Activated CD4-positive, alpha-beta T cell treated with anti-CD3 and anti-CD28 coated beads, Interleukin-2, Interleukin-4, amounts not matched to agents 100 ng/mL and 50 ng/mL, durations not matched to agents 16 hours and 8 hours (primary cell): ENCODE measurements at places on chromosomes 2 and 18.

DNA sequence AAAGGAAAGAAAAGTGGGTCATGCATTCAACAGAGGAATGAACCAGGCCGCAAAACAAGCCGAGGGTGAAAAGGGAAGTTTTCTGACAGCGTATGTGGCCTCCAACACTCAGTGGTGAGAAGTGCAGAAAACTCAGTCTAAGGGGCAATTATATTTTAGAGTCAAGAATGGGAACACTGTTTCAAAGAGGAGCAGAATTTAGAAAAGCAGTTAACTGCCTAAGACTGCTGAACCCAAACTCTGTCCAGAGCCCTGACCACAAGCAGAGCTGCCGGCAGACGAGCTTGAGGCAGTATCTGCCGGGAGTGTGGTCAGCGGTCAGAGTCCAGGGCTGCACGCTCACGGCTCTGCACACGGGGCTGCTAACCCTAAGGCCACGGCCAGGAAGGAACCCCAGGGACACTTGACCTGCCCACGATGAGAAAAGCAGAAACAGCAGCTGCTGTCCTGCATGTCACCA is 347.0 kb upstream of the ID2 start:
- DNase-seq: no peak

- no peak for DNase-seq
These were observed 42.0 kb upstream of the CREB1 start for GRCh38 chr2:207487650-207488311.

DNA sequence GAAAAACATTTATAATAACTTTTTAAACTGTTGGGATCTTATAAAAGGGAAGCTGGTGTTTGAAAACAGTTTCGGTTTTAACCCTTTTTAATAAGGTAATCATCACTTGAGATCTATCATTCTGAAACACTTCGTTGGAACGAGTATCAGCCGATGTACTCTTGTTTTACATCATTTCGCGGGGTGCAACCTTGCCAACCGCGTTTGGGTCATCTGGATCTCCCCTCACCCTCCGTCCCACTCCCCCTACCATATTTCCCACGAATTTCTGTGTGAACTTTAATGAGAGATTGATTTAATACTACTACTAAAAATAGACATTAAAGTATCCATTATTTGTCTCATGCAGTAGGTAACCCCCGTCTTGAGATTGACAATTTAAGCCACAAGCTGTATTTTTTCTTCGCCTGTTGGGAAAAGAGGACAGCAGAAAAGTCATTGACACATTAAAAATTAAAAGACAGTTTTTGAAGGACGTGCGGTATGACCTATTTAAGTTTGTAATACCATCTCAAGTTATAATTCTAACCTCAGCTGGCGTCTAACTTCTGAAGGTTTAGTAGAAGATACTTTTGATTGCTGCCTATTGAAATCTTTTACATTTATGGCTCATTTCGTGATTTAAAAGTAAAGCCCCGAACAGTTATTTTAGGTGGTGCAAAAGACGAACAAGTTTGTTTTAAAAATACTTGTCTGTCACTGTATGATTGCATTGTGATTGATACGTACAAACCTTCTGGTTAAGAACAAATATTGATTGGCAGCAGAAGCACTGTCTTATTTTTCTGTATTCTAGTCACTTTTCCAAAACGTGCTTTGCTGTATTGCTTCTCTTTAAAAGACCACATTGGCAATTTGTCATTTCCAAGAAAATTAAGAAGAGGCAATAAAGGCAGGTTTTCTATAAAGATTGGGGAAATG is 1.5 kb downstream of the CREB1 start:
- peak; percentile 80 for DNase-seq

DNA sequence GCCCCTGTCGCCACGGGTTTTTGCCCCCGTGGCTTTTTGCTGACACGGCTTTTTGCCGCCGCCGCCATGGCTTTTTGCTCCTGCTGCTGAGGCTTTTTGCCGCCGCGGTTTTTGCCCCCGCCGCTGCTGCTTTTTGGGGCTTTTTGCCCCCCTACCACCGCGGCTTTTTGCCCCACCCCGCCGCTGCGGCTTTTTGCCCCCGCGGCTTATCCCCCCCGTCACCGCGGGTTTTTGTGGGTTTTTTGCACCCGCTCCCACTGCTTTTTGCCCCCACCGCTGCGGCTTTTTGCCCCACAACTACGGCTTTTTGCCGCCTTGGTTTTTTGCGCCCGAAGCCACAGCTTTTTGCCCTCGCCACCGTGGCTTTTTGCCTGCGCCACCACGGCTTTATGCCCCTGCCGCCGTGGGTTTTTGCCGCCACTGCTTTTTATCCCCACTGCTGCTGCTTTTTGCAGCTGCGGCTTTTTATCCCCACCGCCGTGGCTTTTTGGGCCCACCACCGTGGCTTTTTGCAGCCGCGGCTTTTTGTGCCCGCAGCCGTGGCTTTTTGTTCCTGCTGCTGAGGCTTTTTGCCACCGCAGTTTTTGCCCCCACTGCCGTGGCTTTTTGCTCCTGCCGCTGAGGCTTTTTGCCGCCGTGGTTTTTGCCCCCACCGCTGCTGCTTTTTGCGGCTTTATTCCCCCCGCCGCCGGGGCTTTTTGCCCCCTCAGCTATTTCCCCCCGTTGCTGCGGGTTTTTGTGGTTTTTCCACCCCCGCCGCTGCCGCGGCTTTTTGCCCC is 2798.0 kb upstream of the TEKT4 start:
- DNase-seq: no peak

DNA sequence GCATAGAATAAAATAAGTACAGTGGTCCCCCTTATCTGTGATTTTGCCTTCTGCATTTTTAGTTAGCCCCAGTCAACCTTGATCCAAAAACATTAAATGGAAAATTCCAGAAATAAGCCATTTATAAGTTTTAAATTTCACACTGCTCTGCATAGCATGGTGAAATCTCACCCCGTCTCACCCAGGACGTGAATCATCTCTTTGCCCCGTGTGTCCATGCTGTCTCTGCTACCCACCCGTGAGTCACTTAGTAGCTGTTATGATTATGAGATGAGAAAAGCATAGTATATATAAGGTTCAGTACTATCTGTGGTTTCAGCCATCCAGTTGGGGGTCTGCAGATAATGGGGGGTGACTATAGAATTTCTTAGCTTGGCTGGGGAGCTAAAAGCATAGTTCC is 67.3 kb downstream of the RHBDD1 start:
- DNase-seq: peak; percentile 14

DNA sequence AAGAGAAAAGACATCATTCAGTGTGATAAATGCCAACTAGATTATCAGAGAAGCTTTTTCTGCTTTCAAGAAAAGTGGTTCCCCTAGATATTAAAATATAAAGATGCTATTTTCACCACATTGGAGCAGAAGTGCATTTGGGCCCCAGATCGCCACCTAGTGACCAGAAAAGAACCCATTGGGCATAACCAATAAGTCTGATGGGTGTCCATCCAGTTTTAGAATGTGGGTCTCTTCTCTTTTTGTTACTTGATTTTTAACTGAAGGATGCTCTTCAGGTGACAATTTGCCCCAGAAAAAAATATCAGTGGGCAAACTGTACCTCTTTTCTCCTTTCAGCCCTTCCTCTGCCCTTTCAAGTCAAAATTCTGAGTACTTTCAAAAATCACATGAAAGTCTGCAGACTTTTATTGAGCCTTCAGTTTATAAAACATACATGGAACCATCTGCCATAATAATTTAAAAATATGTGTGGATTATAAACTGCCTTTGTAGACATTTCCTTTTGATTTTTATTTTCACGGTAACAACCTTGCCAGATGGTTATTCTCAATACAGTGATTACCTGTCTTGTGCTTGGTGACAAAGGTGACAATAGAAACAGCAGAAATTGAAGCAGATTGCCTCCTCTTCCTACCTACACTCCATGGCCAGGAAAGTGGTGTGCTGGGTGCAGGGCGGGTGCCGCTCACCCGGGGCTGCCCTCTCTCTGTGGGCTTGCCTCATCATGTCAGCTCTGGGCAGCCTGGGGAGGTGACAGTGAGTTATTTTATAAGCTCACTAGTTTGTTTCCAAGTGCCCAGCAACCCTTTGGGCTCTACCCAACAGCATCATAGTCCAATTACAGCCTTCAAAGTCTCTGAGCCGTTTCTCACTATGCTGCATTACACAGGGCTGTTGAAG is 124.5 kb downstream of the DCDC2C start:
- DNase-seq: peak; percentile 30

GRCh38 chr18:54090856-54091255 is 133.6 kb downstream of the MBD2 start:
- no peak for DNase-seq

- no peak for DNase-seq
These were observed 9.2 kb upstream of the CD28 start for GRCh38 chr2:203697190-203697589.

- DNase-seq: no peak
These were observed 19.5 kb downstream of the BOLA3 start for GRCh38 chr2:74128206-74128605.

DNA sequence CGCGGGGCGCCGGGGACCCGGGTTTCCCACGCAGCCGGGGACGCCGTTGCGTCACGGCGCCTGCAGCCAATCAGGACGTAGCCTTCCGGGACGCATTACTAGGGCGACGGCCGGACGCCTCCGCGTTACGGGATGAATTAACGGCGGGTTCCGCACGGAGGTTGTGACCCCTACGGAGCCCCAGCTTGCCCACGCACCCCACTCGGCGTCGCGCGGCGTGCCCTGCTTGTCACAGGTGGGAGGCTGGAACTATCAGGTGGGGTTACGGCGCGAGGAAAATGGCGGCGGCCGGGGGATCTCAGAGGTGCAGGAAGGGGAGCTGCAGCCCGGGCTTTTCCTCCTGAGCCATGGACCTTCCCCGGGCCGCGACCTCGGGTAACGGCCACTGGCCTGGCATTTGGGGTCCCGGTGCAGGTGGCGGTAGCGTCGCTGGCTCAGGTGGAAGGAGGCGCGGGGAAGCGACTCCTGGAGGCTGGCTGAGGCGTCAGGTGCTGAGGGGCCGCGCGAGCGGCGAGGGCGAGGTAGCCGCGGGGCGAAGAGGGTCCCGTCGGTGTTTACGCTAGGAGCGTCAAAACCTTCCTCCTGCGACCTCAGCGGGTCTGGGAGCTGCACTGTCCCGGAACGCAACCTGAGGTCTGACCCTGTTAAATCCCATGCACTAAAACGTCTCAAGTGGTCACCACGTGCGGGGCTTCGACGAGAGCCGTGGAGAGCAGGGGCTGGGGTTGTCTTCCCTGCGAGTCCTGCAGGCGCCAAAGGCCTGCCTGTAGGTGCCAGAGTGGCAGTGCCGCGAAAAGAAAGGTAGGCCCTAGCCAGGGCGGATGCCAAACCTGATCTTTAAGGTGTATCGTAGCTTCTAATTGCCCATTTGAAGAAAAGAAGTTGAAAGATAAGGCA is at the start of gene LCLAT1:
TSS of gene LCLAT1 (plus strand) at position 98 of the 897 bp plus-strand sequence. CDS start 78,345 bp downstream, outside the sequence.
- DNase-seq: peak; percentile 87

GRCh38 chr2:237236188-237236587 is 150.5 kb downstream of the COPS8 start:
- DNase-seq: no peak

GRCh38 chr2:46018773-46019591 is 278.2 kb upstream of the EPAS1 start:
- DNase-seq: peak; percentile 32

GRCh38 chr18:44743631-44744030 is 62.9 kb downstream of the SETBP1 start:
- DNase-seq: no peak

- no peak for DNase-seq
These were observed 68.4 kb upstream of the CTDP1 start for GRCh38 chr18:79611040-79611681.

- no peak for DNase-seq
These were observed 18.9 kb upstream of the BAZ2B start for GRCh38 chr2:159635006-159635789.
